ENCODE measurements at places on chromosomes 2 and 18.

DNA sequence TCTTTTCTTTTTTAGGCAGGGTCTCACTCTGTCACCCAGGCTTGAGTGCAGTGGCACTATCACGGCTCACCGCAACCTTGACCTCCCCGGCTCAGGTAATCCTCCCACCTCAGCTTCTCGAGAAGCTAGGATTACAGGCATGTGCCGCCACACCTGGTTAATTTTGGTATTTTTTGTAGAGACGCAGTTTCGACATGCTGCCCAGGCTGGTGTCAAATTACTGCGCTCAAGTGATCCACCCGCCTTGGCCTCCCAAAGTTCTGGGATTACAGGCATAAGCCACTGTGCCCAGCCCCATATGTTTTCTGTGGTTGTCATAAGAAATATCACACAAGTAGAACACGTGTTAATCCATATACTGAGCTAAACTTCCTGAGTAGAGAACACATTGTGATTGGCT is 14.6 kb downstream of the ENOSF1 start:
- DNase-seq, result no peak

DNA sequence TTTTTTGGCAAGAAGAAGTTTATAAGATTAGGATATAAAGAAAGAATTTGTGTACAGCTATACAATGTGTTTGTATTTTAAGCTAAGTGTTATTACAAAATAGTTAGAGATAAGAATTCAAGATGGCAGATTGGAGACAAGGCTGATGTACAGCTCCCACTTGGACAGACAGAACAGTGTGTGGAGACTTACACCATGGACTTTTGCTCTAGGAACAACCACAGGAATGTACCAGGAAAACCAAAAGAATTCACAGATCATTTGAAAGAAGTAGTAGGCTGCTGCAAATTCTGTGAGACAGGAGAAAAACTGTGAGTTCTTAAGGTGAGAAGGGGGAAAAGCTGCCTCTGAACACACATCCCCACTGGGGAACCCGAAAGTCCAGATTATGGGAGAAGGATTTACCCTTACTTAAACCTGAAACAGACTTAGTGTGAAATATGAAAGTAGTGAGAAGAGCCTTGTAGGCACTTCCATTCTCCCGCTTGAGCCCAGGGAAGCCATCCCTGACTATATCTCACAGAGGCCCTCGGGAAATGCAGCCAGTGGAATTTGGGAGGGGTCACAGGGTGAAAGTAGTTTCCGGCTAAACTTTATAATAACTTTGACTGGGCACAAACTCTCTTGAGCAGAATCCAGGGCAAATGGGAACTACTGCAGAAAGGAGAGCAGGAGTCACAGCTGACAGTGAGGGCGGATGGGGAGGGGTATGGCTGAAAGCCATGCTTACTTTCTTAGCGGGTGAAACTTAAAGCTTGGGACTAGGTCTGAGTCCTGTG is 11.6 kb upstream of the RPRD1A start:
- DNase-seq, result no peak

DNA sequence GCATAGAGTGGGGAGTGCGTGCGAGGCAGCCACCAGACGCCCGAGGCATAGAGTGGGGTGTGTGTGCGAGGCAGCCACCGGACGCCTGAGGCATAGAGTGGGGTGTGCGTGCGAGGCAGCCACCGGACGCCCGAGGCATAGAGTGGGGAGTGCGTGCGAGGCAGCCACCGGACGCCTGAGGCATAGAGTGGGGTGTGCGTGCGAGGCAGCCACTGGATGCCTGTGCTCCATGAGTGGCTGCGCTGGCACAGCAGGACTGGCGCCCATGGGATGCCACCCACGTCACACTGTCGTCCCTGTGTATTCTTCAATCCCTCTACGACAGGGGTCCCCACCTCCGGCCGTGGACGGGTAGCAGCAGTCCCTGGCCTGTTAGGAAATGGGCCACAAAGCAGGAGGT is 221.9 kb downstream of the HDAC4 start:
- DNase-seq, result no peak

GRCh38 chr18:4017480-4017879 is 437.6 kb downstream of the DLGAP1 start:
- DNase-seq, result no peak

- DNase-seq, result no peak
Observed at GRCh38 chr18:76885001-76885400, 62.6 kb downstream of the ZNF236 start.

DNA sequence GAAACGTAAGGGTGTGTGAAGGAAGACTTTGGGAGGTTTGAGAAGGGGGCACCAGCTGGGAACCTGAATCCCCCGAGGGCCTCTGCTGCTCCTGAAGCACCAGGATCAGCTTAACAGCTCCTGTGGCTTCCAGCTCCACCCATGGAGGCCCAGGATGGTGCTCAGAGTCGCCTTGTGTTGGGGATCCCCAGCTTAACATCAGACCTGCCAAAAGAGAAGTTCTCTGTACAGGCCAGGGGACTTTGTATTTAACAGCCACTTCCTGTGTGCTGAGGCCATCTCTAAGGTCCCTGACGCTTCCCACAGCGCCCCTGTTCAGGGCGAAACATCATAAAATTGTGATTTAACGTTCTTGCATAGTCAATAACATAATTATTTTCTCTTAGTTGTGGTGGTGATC is 77.5 kb downstream of the NCK2 start:
- no peak for DNase-seq

GRCh38 chr18:46061387-46061786 is 10.7 kb downstream of the PSTPIP2 start:
- DNase-seq, result no peak

DNA sequence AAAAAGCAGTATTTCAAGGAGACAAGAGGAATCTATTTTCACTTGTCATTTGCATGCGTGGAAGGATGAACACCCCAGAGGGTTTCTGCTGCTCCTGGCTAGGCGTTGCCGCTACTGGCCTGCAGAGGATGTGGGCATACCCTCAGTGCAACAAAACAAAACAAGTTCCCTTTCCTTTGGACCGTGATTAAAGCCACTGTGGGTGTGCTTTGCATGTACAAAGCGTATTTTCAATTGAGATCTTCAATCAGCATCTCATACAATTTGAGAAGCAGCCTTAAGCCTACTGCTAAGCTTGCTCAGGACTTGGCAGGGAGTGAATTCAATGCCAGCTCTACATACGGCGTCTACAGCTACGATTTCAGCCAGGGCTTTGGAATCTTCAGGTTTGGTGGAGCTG is 298.4 kb downstream of the LPIN1 start:
- no peak for DNase-seq

DNA sequence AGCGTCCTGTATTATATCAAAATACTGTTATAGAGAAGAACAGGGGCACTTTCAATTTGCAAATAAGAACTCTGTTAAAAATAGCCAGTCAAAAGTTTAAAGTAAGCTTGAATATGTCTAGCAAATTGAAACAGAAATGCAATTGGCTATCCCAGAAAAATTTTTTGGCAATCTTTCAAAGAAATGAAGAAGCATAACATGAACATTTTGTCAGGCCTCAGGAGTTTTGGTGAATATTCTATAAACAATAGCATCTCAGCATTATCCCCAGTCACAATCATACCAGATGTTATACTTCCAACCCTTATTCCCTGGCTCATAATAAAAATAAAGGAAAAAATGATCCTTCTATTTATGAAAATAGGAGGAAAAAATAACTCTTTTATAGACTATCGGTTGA is 252.4 kb downstream of the GRB14 start:
- no peak for DNase-seq

- no peak for DNase-seq
Observed at GRCh38 chr18:61256291-61256690, 76.9 kb upstream of the CDH20 start.

DNA sequence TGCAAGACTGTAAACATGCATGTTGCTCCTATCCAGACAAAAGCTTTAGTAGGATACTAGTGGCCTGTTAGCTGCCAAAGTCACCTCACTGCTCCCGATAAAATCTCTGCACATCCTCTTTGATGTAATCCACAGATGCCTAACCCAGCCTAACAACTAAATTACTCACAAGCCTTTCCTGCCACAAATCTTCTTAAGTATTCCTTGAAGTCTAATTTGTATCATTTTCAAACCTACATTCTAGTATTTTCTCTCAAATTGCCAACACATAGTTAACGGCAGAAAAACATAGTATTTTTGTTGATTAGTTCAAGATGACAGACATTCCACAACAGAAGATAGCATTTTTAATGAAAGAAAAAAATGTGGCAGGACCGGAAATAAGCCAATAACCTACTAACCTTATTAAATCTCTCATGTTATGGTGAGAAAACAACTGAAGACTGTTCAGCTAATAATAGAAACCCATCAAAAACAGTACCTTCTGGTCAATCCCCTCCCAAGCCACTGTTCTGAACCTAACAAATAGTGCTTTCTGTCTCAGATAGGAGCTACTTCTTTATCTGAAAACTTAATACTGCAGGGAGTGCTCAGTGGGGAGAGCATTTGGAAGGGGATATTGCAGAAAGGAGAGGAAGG is at the start of gene MPP4:
TSS of gene MPP4 (minus strand) at position 57 of the 639 bp plus-strand sequence. CDS start 4,690 bp downstream, outside the sequence.
- no peak for DNase-seq

DNA sequence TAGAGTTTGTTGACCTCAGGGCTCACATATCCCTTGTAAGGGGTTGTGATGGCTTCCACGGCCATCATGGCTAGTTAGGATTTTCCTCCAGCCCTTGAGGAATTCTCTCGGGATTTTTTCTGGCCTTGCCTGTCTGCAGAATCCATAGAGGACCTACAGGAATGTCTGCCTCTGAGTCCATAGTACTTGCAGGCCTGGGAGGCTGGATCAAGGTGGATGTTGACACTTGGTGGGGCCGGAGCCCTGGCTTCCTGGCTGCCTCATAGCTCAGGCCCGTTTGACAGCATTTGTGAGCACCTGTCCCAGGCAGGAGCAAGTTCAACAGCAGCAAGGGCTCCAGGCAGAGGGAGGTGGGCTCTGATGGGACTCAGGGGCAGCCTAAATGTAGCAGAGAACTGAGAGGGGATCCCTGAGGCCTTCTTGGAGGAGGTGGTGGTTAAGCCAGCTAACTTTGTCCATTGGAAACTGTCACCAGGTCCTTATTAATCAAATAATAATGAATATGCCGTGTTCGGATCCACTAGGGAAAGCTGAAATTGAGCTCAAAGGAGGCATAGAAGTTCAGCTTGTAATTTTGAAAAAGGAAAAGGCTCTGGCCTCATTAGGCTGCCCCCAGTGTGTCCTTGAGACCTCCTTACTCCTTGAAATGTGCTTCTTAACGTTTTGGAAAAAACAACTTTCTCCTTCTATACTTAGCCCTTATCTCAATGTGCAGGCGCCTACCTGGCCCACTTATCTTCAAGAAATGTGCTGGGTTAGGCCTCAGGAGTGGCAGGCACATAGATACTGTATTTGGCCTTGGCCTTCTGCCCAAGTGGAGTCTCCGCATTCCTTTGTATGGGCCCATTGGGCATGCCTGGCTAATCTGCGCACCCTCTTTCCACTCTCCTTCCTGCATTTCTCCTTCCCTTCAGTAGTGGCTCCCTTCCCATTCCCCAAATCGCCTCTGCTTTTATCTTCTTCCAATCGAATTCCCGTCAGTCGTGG is 66.9 kb downstream of the HPCAL1 start:
- DNase-seq, result no peak

DNA sequence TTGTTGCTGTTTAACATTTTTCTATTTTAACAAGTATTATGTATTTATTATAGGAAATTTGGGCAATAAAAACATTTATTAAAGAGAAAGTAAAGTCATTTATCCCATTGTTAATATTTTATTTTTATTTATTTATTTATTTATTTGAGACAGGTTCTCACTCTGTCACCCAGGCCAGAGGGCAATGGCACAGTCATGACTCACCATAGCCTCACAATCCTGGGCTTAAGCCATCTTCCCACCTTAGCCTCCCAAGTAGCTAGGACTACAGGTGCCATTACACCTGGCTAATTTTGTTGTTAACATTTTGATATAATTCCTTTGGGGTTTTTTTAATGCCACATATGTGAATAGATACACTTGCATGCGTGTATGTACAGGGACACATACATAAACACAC is 165.9 kb upstream of the STON1 start:
- DNase-seq, result no peak

DNA sequence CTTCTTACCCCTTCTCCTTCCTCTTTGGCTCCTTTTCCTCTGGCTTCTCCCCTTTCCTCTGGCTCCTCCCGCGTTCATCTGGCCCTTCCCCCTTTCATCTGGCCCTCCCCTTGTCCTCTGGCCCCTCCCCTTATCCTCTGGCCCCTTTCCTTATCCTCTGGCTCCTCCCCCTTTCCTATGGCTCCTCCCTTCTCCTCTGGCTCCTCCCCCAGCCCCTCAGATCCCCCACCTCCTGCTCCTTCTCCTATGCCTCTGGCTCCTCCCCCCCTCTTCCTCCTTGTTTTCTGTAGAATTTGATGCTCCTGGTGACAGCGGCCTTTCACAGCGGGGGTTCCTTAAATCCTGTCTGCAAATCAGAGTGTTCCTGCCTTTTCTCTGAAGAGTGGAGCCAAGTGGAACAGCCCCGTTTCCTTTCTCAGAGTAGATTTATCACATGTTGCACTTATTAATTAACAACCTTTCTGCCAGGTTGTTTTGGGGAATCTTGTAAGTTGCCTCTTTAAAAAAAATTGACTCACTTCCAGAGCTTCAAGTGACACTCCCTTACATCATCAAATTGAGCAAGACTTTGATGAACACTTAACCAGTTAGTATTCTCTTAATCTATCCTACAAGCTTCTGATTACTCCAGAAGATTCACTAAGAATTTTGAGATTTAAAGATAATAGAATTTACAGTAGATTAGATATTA is 27.9 kb downstream of the FABP1 start:
- no peak for DNase-seq

- DNase-seq, result no peak
Observed at GRCh38 chr2:130728007-130728454, 839 bp upstream of the GPR148 start.

DNA sequence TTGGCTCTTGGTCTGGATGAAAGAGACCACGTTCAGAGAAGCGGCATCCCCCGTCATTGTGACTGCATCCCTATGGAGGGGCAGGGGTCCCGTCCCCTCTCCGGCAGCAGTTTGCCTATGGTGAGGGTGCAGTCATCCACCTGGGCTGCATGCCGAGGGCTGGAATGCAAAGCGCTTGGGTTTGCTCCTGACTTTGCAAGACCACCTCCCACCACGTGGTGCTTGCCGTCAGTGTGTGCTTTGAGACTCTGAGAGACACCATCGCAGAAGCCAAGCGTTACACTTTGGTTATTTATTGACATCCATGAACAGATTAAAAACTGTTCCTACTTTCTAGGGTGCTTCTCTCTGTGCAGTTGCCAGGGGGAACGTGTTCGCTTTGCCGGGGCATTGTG is 59.5 kb downstream of the SH3RF3 start:
- DNase-seq, result no peak

DNA sequence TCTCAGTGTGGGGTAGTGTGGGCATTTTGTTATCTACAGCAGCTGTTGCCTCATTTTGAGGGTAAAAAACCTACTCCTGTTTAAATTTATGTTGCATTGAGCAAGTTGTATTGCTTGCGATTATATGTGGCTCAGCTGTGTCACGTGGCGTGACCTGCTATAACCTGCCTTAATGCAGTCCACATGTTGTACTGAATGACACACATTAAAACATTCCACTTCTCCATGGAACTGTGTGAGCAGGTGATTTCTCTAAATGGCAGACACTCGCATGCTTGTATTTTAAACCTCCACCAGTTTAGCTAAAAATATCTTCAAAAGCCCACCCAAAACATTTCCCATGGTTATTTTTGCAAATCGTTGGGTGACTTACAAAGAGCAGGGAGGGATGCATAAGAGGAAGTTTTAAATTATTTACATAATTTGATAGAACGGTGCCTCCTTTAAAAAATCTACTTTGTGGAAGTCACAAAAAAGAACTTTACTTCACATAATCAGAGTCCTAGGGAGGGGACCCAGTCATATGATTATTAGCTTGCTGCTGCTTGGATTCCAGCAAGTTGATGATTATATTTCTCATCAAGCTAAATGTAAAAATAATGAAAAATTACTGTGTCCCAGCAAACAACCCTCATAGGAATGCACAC is 163.3 kb upstream of the ZEB2 start:
- no peak for DNase-seq

GRCh38 chr18:56598422-56598821 is 40.0 kb downstream of the TXNL1 start:
- no peak for DNase-seq
